T-helper 17 cell (primary cell): ENCODE measurements at places on chromosomes 6 and 20. TPM values are rescaled to one million over a fixed set of nuclear protein-coding genes. Genes with fewer than 3 reads are reported as not detected.

- H3K4me1 ChIP-seq = peaks cover 17% of the 10 kb centered on the region
- no peak for DNase-seq
- peaks cover 16% of the 10 kb centered on the region for H3K36me3 ChIP-seq
- no peaks in the 10 kb centered on the region for H3K27me3 ChIP-seq
Observed at GRCh38 chr6:13304580-13305260, 23.6 kb downstream of the TBC1D7 start.

DNA sequence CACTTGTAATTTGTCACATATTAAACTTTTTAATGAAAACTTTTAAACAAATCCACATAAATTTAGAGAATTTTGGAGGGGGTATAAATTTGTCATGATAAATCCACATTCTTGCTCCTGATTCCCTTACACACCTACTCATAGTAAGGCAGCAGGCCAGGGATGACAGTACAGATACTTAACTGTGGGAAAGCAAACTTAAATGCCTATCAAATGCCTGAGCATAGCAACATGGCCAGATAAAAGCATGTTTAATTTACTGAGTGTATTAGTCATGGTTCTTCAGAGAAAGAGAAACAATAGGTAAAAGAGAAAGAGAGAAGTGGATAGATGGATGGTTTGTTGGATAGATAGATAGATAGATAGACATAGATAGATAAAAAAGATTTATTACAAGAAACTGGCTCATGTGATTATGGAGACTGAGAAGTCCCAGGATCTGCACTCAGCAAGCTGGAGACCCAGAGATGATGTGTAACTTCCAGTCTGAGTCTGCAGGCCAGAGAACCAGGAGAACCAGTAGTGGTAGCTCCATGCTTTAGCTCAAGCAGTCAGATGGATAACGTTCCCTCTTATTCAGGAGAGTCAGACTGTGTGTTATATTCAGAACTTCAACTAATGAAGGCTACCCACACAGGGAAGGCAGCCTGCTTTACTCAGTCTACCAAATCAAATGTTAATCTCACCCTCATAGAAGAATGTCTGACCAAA, 15.9 kb upstream of the ADGRF1 start:
- no peak overlapping the region for H3K4me3 ChIP-seq
- H3K27ac ChIP-seq = no peak overlapping the region
- peaks cover 3% of the 10 kb centered on the region for H3K27me3 ChIP-seq
- no peaks in the 10 kb centered on the region for H3K4me1 ChIP-seq
- no peaks in the 10 kb centered on the region for H3K36me3 ChIP-seq

DNA sequence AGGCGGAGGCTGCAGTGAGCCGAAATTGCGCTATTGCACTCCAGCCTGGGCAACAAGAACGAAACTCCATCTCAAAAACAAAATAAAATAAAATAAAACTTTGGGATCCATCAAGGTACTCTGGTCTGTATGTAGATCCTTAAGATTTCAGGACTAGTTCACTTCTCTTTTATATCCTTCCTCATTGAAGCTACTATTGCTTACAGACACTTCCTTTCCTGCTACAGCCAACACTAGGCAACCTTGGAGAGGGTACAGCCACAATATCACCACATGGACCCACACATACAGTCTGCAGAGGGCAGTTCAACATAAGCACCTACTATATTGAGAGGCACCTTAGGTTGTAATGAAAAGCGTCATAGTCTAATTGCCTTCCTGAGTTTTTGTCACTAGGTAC, 113.3 kb downstream of the ATXN1 start:
- no peak overlapping the region for H3K4me3 ChIP-seq
- peaks cover 4% of the 10 kb centered on the region for H3K36me3 ChIP-seq
- no peak overlapping the region for H3K27ac ChIP-seq
- no peaks in the 10 kb centered on the region for H3K27me3 ChIP-seq
- DNase-seq = no peak

AIG1 gene
- total RNA-seq = 16.5 TPM

- H3K4me1 ChIP-seq = peaks cover 4% of the 10 kb centered on the region
- peaks cover 12% of the 10 kb centered on the region for H3K27me3 ChIP-seq
- H3K4me3 ChIP-seq = no peak overlapping the region
- no peaks in the 10 kb centered on the region for H3K36me3 ChIP-seq
- no peak for DNase-seq
- no peak overlapping the region for H3K27ac ChIP-seq
Observed at GRCh38 chr6:144278659-144279314, 6.3 kb upstream of the UTRN start.

SOX4 gene
- total RNA-seq = 0.97 TPM

DNA sequence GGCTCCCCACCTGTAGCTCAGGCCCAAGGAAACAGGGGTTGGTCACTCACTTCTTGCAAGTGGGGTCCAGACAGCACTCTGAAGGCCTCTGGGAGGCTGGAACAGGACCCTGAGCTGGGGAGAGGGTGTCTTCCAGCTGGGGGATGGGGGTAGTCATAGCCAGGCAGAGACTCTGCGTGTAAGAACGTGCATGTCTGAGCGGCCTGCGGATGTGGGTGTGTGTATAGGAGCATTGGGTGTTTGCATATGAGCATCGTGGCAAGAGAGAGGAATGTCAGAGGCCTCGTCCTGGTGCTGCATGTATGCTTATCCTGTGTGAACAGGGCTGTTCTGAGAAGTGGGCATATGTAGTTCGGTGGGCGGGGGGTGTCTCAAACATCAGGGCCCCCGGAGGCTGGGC, 12.1 kb downstream of the BPIFB3 start:
- H3K27ac ChIP-seq = no peak overlapping the region
- no peaks in the 10 kb centered on the region for H3K36me3 ChIP-seq
- no peaks in the 10 kb centered on the region for H3K27me3 ChIP-seq
- no peak overlapping the region for H3K4me3 ChIP-seq
- no peak for DNase-seq

DNA sequence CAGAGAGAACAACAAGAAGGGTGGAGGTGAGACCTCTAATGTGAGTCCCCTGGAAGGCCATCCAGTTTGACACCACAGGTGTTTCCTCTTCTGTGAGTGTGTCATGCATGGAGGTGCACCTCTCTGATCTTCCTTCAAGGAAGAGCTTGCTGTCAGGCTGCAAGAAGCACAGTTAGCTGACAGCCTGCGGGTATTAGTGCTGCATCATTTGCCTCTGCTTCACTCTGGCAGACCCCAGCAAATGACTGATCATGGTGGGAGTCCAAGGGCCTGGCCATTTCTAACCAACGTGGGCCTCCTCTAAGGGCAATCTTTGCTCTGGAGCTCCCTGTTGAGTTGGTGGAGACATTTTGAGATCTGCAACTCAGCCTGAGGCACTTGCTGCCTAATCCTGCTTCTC, 206.3 kb downstream of the EPHA7 start:
- H3K27me3 ChIP-seq = no peaks in the 10 kb centered on the region
- DNase-seq = no peak
- H3K27ac ChIP-seq = no peak overlapping the region
- H3K4me1 ChIP-seq = no peaks in the 10 kb centered on the region
- H3K36me3 ChIP-seq = no peaks in the 10 kb centered on the region
